Activated CD4-positive, alpha-beta T cell treated with anti-CD3 and anti-CD28 coated beads, Interleukin-2, amount 50 U/mL, for 4 hours (primary cell): ENCODE measurements at places on chromosomes 3 and 15.

- DNase-seq = no peak
Observed at GRCh38 chr3:192239956-192240355, 487.4 kb downstream of the FGF12 start.

DNA sequence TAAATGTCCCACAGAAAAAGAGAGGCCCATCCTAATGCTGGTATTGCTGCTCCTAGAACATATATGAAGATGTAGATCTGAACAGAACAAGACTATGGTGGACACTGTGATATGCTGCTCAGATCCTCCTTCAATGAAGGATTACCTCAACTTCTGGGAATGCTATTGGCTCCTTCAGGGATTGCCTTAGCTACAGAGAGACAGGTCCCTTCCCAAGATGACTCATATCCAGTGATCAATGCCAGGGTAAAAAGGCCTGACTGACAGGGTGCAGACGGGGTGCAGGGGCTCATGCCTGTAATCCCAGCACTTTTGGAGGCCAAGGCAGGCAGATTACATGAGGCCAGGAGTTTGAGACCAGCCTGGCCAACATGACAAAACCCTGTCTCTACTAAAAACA lies 20.5 kb upstream of the STAG1 start:
- no peak for DNase-seq

- no peak for DNase-seq
Observed at GRCh38 chr3:159137949-159138348, 336.1 kb downstream of the MFSD1 start.

- no peak for DNase-seq
Observed at GRCh38 chr3:37072892-37073291, 79.6 kb downstream of the MLH1 start.

- DNase-seq = no peak
Observed at GRCh38 chr3:120622870-120623726, 27.0 kb downstream of the NDUFB4 start.

DNA sequence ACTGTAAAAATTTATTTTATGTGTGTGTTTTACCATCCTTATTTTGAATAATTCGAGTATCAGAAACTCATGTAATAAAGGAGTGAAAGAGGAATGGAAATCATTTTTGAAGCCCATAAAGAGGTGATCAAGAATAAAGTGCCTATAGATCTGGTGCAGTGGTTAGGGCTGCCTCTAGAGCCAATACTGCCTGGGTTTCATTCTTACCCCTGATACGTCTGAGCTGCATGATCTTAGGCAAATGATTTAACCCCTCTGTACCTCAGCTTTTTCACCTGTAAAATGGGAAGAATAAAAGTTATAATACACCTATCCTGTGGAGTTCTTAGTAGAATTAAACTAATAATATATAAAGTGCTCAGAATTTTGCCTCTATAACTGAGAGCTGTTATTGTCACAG lies 30.4 kb downstream of the EFHB start:
- no peak for DNase-seq

DNA sequence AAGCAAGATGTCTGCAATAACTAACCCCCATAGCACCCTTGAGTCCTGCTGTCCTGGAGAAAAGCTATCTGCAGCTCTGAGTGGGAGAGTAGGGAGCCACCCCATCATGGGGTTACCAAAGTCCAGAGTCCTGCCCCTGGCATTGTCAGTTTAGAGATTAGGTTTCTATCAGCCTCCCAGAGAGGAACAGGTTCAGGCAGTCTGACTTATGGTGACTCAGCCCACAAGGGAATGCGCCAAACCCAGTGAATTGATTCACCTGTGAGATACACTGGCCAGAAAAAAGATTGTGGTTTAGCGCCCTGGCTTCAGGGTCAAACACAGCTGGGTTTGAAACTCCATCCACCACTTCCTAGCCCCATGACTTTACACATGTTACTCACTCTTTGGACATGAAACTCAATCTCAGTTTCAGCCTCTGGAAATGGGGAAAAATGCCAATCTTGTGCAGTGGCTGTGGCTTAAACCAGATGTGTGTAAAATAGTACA lies 263.6 kb upstream of the HES1 start:
- DNase-seq = no peak

GRCh38 chr15:31400222-31400927 lies 73.7 kb downstream of the KLF13 start:
- no peak for DNase-seq

DNA sequence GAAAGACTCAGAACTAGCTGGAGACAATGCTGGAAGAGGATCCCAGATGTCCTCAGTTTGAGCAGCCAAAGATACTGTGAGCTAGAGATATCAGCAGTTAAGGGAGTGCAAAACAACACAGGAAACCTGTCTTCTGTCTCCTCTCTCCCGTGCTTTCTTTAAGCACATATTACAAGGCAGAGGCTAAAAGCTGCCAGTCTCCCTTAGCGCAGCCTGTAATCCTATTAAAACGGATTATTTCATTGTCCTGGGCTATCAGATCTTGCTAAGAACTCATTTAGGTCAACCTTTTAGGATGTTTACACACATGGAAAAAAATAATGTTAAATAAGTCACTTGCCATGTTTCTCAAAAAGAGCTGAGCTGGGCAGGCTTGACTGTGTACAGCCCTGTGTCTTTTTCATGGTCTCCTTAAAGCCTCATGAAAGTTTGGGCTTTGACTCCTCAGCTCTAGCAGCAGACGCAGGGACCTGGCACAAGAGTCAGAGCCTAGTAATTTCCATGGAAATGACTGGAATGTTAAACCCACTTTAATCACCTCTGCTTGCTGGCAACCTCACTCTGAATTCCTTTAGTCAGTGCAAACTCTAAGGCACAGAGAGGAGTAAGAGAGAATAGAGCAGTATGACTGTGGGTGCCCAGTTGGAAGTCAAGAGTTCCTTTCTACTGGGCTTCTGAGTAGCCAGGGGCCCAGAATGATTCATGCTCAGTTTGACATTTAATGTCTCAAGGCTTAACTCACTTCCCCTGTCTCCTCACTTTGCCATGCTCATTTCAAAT lies 491.9 kb downstream of the NTRK3 start:
- no peak for DNase-seq

DNA sequence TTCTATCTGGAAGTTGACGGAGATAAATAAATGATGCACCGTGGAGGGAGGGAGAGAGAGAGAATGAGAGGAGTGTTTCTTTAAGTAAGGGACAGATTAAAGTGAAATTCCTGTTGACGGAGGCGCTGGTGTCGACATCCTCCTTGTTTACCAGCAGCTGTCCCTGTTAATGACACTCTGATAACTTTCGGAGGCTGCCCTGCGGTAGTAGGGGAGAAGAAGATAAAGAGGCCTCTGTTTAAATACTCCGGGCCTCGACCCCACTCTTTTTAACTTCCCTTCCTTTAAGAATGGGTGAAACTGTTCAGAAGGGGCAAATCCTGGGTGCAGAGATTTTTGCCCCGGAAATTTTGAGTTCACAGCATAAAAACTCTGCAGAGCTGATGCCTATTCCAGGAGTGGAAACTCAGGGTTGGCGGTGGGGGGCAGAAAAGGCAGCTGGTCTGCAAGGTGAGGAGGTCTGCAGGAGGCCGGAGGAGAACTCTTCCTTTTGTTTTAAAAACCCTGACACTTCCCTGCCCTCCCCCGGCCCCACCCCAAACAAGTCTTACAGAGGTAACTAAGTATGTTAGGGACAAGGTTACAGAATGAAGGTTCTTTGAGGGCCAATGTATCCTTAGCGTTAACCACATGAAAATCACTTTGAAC lies 276.6 kb upstream of the NR2F2 start:
- no peak for DNase-seq

DNA sequence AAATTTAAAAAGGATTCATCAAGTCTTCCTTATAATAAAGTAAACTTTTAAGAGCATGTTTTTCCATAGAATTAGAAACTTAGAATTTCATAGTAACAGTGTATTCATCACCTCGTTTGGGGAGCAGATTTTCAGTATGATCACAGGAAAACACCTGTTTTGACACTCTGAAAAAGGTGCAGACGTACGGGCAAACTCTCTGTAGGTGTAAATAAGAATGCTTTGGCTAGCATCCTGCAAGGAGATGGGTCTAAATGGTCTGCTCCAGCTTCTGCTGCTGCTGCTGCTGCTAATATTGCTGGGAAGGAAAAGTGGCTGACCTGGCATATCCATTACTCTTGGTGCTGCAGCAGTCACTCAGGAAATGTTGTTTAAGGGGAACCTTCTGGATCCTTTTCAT lies 66.0 kb downstream of the MBNL1 start:
- DNase-seq = no peak

DNA sequence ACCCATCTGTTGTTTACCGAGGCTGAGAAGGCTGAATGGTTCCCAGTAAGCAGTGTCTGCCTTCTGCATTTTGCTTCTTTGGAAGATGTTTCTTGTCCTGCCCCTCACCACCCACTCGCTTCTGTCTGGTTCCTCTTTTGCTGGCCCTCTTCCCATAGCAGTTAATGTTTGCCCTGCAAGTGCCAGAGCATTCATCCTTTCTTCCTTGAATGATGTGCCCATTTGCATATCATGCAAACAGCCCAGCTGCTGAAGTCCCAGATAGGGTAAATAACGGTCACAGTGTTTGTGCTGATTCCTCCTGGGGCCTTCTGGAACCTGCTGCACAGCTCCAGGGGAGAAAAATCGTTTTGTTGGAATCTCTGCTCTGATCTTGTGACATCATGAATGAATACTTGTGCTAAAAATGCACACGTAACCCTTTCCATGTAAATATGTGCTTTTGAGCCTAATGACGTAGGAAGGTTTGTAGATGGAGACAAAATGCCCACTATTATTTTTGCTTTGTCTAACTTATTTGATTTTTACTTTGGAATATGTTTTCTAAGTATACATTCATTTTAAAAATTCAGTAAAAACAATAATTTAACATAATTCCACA lies 381.0 kb downstream of the SOX2 start:
- DNase-seq = no peak

GRCh38 chr15:59028387-59028955 lies 41.0 kb downstream of the RNF111 start:
- DNase-seq = no peak

DNA sequence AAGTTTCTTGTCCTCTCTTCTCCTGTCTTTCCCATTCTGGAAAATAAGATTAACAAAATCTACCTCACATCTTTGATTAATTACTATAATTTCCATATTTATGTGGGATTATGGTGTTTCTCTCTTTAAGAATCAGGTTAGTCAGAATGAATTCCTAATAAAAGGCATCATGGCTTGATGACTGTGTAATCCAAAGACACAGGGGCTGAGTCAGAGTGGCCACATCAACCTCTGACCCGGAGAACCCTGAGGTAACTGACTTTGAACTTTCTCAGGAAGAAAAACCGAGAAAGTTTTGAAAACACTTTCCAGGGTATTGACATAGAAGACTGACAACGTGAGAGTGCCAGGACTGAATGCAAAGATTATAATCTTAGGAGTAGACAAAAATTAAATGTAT lies 170.3 kb upstream of the MCTP2 start:
- DNase-seq = no peak

- DNase-seq = no peak
Observed at GRCh38 chr3:71402911-71403310, 180.6 kb downstream of the FOXP1 start.

GRCh38 chr15:58932710-58933280 lies 684 bp downstream of the SLTM start:
- DNase-seq = no peak

DNA sequence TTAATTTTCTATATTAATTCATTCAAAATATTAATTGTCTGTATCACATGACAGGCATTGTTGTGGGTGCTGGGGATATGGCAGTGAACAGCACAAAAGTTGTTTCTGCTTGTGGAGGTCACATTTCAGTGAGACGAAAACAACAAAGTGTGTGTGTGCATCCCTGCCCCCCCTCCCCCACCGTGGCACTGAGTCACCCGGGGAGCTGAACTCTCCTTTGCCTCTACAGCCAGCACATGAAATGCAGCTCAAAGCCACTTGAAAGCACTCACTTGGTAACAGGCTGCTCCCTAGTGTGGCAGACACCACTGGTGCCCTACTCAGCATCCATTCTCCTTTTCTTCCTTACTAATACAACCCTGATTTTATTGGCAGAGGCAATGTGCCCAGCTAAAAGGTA lies 16.9 kb upstream of the SCAMP5 start:
- DNase-seq = no peak
